Stimulated activated CD8-positive, alpha-beta memory T cell treated with anti-CD3 and anti-CD28 coated beads, Interleukin-4, amount 100 ng/mL, for 4 hours (primary cell): ENCODE measurements at places on chromosomes 1 and 21.

DNA sequence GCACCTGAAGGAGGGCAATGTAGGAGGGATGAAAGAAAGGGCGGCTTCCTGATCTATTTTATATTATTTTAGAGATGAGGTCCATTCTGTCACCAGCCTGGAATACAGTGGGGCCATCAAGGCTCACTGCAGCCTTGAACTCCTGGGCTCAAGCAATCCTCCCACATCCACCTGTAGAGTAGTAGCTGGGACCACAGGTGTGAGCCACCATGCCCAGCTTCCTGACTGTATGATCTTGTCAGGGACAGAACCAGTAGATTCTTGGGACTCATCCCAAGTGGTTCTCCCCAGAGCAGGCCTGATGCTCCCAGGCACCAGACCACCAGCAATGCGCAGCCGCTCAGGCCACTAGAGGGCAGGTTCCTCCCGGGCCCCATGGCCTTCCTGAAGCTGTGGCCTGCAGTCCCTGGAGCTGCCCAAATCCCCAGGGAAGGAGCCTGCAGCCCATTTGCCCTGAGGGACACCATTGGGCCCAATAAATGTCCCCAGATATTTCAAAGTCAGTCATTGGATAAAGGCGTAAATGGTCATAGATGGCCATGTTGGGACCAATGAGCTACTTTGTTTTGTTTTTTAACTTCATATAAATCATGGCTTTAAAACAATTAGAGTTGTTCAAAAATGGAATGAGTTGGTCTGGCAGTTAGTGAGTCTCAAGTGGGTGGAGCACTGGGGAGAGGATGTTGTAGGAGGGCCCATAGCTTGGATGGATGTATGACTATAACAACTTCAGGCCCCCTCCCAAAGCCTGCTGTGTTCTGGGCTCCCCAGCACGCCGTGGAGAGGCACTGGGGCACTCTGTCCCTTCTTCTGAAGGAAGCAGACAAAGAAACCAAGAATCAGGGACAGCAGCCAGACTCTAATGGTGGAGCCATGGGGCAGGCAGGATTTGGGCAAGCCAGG is 44.7 kb upstream of the GOLT1A start:
- DNase-seq, result no peak

GRCh38 chr1:59915516-59915915 is 11.1 kb downstream of the CYP2J2 start:
- no peak for DNase-seq

DNA sequence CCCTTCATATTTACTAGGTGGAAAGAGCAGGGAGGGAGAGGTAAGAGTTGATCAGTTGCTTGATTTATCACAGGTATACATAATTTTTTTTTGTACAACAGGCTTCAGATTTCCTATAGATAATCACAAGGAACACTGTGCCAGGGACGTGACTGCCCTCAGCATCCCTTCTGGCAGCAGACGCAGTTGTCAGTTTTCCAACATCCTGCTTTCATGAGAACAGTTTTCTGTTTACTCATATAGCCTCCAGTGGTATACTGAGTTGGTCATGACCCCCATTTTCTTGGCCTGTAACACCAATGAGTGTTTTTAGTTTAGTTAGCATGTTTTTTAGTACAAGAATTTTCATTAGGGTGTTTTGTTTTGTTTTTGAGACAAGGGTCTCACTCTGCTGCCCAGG is 37.9 kb upstream of the PTPRF start:
- no peak for DNase-seq

DNA sequence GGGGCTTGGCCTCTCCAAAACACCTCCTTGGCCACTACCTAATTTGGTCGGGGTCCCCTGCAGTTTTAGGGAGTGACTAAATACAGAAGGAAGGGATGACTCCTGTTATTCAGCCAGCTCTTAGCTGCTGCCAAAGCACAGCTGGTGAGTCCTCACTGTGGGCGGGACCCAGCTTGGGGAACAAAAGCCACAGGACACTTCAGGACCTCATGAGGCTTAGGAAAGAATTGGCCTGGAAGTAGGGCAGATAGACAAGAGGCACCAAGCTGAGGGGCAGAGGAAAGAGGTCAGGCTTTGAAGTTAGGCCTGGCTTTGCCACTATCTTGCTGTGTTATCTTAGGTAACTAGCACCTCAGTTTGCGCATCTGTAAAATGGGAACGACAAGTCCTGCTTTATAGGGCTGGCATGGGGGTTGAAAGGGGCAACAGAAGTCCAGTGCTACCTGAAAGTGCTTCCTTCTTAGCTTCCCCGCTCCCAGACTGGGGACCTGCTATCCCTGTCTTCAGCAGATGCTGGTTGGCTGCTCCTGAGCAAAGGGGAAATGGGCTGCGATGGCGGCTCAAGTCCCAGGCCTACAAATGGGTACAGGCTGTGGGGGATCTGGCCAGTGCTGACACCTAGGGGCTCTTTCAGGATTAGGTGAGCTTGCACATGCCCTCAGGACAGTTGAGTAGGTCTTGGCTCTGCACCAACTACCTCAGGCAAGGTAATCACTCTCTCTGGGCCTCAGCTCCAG is 15.7 kb downstream of the IFI6 start:
- no peak for DNase-seq

DNA sequence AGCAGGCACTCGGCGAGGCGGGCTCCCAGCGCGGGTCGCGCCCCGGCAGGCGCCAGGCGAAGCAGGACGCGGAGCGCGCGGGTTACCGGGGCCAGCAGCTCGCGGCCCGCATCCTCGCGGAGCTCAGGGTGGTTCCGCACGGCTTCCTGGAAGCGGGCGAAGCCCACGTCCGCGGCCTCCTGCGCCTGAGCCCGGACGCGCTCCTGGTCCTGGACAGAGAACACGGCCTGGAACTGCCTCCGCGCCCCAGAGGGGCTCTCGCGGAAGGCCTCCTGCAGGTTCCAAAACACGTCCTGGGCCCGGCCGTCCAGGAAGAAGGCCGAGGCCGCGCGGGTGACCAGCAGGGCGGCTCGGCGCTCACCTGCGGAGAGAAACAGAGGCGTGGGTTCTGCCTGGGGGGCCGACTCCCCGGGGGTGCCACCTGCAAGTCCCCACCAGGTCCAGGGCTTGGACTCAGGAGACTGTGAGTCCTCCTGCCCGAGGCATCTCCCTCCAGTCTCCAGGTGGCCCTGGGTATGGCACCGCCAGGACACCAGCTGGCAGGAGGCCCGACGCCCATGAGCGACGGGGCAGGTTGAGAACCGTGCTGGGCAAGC is 11.4 kb downstream of the TTC34 start:
- DNase-seq, result no peak

DNA sequence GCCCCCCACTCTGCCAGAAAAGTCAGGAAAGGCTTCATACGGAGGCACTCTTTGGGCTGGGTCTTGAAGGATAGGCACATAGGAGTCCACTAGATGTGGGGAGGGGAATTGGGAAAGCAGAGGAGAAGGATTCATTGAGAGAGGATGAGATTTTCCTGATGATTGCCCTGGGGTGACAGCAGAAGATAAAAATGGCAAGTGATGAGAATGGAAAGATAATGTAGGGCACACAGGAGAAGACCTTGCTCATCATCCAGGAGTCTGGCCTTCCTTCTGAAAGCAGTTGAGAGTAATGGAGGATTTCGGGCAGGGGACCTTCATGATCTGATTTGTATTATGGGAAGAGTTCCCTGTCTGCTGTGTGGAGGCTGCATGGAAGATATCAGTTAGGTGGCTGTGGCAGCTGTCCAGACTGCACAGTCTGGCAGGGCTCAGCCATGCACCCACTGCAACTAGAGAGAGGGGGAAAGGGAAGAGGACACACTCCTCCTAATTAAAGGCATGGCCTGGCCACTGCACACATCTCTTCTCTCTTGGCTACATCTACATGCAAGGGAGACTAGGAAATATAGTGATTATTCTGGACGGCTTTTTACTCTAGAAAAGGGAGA is 9.6 kb upstream of the FABP3 start:
- no peak for DNase-seq

DNA sequence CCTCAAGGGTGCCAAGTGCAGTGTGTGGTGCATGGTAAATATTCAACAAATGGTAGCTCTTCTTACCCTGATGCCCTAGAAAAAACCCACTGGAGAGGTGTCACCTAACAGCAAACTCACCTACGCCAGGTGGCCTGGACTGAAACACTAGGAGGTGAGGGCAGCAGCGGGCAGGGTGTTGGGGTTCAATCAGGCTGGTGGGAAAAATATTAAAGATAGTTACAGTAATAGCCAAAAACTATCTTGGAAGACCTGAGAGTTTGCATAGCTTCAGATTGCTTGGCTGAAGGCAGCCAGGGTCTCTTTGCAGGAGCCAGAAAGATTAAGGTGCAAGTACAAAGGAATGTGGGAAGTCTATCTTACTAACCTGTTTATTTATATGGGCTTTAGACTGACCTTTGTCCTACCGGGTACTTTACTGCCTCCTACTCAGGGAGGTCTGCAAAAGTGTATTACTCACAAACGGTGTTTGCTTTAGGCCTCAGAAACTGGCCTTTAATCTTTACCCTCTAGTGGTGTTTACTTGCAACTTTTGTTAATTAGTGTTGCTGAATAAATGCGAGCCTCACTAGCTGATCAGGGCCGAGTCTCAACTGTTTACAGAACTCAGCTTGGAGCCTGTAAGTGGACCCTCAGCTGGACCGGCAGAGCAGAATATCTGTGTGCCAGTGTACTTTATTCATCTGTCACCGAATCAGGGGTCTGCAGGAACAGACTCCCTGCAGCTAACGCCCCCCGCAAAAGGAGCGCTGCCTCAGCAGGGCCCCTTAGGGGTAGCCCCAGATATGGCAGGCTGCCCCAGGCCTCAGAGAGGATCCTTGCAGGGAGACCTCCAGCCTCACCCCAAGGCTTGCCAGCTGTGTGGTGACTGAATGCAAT is 63.9 kb downstream of the SYF2 start:
- no peak for DNase-seq

DNA sequence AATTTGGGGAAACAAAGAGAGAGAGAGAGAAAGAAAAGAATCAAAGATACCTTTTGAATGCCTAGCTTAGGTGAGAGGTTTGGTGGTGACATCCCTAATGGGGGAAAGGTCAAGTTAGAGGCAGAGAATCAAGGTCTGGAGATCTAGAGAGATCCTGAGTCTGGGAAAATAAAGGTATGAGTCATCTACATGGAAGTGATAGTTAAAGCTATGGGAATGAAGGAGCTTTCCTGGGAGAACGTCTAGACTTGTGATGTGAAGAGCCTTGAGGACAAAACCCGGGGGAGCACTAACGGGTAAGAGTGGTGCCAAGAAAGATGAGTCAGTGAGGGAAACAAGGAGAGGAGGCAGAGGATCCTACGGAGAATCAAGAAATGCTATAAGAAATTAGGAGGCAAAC is 110.8 kb upstream of the RUNX1 start:
- DNase-seq, result no peak

- no peak for DNase-seq
These were observed 16.5 kb downstream of the TLCD4 start for GRCh38 chr1:95133687-95134086.

DNA sequence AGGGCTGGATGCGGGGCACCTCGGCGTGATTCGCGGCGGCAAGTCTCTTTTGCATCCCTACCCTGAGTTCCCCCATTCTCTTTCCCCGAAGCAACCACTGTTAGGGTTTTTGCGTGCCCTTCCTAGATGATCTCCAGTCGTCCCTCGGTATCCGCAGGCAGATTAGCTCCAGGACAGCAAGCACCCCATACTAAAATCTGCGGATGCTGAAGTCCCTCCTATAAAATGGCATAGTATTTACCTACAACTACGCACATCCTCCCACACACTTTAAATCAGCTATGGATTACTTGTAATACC is 22.8 kb upstream of the CFAP126 start:
- no peak for DNase-seq

DNA sequence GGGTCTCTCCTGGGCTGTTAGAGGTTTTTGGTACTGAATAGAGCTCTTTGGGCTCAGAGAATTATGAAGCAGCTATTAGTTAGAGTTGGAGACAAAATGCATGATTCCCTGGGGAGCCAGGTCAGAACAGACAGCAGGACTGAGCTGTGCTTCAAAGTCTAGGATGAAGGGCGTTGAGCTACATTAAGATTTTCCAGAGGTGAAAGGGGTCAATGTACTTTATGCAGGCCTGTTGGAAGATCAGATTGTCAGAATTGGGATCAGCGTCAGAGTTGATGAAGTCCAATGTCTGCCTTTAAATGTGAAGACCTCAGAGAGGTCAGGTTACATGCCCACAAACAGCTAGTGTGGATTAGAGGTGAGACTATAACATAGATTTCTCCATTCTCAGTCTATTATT is 53.8 kb downstream of the RGS5 start:
- no peak for DNase-seq

- DNase-seq, result no peak
These were observed 22.8 kb upstream of the SLC45A3 start for GRCh38 chr1:205703072-205703471.

GRCh38 chr21:17139696-17140095 is 373.1 kb upstream of the CXADR start:
- no peak for DNase-seq

DNA sequence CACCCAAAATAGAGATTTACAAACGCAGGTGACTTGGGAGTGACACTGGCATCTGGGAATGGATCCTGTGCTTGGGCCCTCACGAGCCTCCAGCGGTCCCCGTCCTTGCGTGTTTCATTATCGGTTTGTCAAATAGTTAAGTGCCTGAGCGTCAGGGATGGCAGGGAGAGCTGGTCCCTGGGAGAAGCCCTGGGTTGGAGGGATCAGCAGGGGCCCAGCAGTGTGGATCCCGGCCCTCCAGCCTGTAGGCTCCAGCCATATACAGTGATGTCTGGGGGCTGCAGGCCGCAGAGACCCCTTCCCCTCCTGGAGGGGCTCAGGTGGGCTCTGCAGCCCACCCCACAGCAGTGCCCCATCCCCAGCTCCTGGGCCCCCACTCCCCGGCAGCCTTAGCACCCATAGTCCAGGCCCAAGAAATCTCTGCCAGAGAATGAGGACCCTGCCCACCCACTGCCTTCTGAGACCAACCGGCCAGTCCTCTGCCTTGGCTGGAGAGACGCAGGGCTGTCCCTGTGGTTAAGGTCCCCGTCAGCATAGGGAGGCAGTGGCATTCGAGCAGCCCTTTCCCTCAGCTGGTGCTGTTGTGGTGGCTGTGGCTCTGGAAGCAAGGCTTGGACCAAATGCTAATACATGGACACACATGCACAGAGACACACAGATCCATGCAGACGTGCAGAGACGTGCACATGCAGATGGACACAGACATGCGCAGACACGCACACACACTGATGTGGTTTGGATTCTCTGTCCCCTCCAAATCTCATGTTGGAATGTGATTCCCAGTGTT is 2.4 kb upstream of the SLC19A1 start:
- no peak for DNase-seq

GRCh38 chr1:11828511-11828910 is 19.1 kb downstream of the NPPA start:
- no peak for DNase-seq

DNA sequence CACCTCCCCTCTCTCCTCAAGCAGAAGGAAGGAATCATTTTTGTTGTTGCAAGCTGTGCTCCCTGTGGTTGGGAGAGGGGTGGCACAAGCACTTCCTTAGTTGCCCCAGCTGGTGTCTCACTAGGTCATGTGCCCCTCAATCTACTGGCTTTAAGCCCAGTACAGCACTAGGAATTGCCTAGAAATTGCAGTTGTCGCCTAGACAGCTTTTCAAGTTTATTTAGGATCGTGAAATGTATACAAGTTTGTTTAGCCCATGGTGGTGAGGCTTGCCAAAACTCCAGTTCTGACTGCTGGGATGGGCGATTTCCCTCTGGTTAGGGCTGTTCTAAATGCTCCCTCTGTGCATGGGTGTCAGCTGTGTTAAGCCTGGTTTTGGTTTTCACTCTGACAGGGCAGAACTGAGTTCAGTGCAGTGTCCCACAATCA is 126.8 kb upstream of the ZNF644 start:
- DNase-seq, result no peak
